ENCODE measurements at places on chromosomes 13 and 19.

DNA sequence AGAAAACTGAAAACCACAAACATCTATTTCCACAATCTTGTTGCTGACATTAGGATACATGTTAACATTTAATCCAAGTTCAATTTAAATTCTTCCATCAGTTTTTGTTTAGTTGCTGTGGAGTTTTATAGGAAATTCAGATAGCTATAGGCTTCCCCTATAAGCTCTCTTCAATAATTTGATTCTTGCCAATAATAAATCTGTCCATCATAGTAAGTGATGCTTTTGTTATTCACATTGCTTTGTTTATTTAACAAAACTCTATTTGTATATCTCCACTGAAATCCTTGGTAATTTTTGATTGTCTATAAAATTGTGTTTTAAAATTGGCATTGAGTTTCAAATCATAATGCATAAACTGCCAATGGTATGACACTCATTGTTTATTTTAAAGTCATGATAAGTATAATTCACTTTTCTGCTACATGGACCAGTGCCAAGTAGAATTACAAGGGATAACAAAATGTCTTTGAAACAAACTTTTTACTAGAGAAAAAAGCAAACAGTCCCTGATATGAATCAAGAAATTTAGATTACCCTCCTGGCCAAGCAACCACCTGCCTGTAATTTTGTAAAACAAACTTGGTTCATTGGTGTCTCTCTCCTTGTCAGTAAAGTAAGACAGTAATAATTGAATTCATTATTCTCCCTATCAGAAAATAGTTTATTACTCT lies 577.3 kb upstream of the GPC6 start:
- DNase-seq, result no peak

GRCh38 chr19:33388231-33388724 lies 14.8 kb downstream of the CEBPG start:
- no peak for DNase-seq

DNA sequence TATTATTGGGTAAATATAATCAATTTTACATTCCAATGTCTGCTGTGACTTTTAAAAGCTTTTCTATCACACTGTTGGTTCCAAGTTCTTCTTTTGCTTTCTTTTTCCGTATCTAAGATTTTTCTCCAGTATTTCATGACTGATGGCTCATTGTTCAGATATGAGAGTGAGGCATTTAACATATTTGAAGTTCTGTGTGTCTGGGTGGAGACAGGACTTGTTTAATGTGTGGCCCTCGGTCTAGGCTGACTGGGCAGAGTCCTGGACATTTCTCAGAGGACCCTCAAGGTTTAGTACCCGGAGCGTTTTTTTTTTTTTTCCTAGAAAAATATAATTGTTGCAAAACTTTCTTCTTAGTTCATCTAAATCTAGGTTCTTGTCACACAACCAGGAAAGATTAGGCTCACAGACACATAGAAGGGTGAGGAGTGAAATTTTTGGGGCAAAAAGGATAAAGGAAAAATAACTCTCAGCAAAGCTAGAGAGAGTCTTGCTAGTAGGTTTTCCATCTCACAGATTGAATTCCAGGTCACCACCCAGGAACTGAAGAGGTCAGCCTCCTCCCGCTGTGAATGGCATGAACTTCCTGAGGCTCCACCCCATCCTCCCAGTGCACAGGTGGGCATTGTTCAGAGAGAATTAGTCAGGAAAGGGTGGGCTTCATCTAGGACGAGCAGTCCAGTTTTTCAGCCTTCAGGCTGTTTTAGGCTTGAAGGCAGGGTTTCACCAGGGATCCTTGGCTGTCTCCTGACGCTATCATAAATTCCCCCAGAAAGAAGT lies 1002.4 kb upstream of the PCDH9 start:
- DNase-seq, result no peak

DNA sequence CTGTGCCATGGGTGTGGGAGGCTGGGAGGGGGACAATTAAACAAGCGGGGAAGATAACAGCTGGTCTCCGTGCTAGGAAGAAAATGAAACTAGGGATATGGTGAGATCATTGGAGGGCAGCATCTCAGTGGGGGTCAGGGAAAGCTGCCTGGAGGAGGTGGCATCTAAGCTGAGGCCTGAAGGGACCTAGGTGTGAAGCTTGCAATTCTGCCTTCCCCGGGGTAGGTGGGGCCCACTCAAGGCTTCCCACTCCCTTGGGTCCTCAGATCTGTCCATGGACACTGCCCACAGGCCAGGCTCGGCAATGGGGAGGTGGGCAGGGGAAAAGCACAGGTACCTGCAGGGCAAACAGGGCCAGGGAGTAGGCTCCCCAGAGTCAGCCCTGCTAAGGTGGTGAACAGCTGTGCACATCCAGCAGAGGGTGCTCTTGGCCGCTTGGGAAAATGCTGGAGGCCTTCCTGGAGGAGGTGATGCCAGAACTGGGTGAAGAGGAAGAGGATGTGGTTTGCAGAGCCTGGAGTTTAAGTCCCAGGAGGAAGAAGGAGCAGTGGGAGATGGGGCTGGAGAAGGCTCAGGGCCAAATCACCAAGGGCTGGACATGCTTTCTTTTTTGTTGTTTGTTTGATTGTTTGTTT lies 25.7 kb upstream of the CCNE1 start:
- DNase-seq, result no peak

- DNase-seq, result no peak
Measured at GRCh38 chr19:5968431-5969373, 9.2 kb downstream of the RANBP3 start.

All from muscle of back (tissue), 13 donors.